ENCODE measurements at places on chromosomes 2 and 18. TPM values are rescaled to one million over a fixed set of nuclear protein-coding genes. Genes with fewer than 3 reads are reported as not detected.

GRCh38 chr2:218893349-218894150 lies 12.9 kb downstream of the WNT10A start:
- no peak for DNase-seq

DNA sequence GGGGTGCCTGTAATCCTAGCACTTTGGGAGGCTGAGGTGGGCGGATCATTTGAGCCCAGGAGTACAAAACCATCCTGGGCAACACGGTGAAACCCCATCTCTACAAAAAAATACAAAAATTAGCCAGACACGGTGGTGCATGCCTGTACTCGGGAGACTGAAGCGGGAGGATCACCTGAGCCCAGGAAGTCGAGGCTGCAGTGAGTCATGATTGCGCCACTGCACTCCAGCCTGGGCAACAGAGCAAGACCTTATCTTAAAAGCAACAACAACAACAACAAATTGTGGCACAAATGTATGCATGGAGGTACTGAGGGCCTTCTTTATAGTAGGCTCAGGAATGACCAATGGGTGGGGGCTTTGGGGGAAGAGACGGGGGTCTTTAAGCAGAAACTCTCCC lies 38.5 kb downstream of the HPCAL1 start:
- DNase-seq: no peak

- DNase-seq: no peak
These were observed 20.8 kb downstream of the RASGRP3 start for GRCh38 chr2:33497221-33497650.

DNA sequence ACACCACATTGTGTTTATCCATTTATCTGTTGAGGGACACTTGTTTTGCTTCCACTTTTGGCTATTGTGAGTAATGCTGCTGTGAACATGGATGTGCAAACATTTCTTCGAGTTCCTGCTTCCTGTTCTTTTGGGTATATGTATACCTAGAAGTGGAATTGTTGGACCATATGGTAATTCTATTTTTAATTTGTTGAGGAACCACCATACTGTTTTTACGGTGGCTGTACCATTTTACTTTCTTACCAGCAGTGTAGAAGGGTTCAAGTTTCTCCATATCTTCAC lies 23.1 kb downstream of the ANXA4 start:
- no peak for DNase-seq

GRCh38 chr2:49837561-49838293 lies 683.4 kb upstream of the FSHR start:
- no peak for DNase-seq

DNA sequence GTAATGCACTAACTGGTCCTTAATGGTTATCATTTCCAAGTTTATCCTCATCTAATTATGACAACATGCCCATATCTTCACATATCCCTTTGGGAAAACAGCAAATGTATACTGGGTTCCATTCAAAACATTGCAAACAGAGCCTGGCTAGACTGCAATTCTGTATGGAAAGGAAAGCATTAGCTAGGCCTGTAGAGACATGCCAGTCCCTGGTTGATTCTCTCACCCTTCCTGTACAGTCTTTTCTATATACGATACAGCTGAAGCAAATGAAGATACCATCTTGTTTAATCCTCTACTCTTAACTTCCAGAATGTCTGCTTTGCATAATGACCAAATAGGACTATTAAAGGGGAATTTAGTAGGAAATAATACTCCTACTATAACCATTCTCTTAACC lies 294.4 kb upstream of the MC4R start:
- no peak for DNase-seq

GRCh38 chr2:208268156-208268952 lies 2.3 kb downstream of the PIKFYVE start:
- DNase-seq: no peak

The B3GNT7 gene
- 4.0 TPM for total RNA-seq

The RNMT gene
- 28.9 TPM for total RNA-seq

- no peak for DNase-seq
These were observed 715.1 kb upstream of the SLC8A1 start for GRCh38 chr2:41167014-41167413.

DNA sequence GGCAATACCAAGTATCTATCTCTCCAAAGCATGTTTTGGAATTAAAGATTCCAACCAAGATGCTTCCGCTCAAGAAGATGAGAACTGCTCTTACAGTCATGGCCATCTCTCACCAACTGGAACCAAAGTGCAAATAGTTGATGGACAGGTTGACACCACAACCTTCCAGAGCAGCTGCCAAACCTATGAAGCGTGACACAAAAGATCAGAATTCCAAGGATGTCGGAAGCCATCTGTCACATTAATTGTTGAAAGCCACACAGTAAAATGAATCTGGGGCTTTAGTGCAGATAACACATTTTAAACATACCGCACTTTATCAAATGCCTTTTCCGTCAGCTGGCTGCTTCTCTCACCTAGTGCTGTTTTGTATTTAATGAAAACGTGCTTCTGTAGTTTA lies 195.7 kb downstream of the CDH20 start:
- DNase-seq: no peak

GRCh38 chr18:35620765-35621164 lies 39.2 kb downstream of the GALNT1 start:
- DNase-seq: no peak

DNA sequence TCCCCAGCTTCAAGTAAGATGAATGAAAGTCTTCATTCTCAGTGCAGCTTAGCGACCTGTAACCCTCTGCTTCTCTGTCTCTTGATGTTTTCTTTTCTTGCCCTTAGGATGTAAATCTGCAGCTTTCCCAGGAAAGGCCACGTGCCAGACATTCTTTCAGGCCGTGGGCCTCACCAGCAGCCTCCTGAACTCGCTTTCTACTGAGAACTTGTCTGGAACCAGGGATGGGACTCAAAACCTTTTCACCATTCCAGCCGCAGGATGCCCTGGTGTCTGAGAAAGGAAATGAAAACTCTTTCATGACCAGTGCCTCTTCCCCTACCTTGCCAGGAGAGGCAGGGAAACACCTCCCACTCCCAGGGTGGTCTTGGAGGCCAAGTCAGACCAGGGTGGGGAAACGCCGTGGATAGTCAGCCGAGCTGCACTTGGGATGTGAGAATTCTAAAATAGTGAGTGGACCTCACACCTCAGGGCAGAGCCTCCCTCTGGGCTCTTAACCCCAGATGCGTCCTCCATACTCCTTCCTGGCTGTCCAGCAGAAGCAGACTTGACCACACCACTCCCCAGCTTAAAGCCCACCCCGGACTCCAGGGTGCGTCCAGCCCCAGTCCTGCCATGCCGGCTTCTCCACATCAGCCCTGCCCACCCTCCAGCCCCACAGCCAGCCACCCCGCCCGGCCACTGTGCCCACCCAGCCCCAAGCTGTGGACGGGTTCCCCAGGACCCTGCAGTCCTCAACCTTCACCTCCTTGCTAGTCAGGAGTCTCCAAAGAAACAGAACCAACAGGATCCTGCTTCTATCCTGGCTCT lies 115.5 kb downstream of the TWIST2 start:
- DNase-seq: no peak

The IL18R1 gene
- total RNA-seq: 5.0 TPM

The MAPK4 gene
- 17.9 TPM for total RNA-seq

Measured in right atrium auricular region (tissue), 2 donors.